SK-N-SH treated with all-trans-retinoic acid at 6 μM for 48 hours (cell line): ENCODE measurements at places on chromosomes 11 and 22.
A peak's percentile ranks its signal among the peaks of the same experiment; 100 is the strongest.

DNA sequence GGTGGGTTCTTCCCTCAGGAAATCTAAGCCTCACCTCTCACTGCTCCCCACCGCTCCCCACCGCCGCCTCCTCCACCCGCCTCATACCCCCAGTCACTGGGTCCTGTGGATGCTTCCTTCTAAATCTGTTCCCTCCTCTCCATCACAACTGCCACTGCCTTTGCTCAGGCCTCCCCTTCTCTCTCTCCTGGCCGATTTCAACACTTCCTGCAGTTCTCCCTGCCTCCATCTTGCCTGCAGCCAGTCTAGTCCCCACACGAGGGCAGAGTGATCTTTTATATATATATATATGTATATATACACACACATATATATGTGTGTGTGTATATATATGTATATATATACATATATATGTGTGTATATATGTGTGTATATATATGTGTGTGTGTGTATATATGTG is 27.8 kb downstream of the CREB3L1 start:
- ATAC-seq: no peak; the same call in 2 of the 3 replicates

DNA sequence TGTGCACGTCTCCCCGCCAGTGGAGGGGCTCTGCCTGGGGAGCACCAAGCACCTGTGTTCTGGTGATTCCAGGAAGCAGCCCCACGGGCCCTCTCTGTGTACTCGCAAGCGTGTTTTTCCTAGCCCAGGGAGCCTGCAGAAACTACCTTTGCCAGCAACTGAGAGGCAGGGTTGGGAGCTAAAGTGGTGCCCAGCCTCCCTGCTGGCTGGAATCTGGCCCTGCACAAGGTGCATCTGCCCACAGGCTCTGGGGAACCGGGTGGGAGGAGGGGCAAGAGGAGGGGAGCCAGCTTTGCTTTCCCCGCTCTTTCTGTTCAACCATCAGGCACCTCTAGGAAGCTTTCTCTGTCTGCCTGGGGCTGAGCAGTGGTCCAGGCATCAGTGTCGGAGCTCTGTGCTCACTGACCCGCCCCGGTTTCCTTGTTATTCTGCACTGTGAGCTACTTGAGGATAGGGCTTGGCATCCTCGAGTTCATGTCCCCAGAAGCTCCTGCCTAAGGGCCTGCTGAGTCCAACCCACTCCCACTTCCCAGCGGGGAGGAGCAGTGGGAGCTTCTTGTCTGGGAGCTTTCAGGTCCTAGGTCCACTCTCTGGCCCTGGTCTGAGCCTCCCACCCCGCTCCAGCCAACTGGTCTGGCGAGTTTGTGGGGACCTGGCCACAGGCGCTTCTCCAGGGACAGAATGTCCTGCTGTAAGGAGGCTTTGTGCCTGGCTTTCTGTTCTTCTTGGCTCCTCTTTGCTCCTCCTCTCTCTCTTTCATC is 14.9 kb downstream of the DAGLA start:
- peak; percentile 58 for ATAC-seq

DNA sequence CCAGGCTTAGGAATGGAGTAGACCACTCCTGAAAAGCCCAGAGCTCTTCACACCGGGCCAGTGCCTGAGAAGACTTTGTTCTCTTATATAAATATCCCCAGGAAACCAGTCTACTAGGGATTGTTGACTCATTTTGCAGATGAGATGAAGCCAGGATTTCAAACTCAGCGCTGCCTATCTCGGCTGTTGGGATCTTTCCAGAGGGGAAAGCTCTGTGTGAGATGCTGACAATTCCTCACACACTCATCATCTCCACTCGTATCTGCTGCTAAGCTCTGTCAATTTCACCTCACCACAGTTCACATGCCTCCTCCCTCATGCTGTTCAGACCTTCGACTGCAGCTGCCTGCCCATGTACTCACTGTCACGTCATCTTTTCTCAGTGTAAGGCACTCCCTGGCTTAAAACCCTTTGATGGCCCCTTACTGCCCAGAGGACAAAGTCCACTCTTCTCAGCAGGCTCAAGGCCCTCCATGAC is 12.5 kb downstream of the USH1C start:
- ATAC-seq: no peak

DNA sequence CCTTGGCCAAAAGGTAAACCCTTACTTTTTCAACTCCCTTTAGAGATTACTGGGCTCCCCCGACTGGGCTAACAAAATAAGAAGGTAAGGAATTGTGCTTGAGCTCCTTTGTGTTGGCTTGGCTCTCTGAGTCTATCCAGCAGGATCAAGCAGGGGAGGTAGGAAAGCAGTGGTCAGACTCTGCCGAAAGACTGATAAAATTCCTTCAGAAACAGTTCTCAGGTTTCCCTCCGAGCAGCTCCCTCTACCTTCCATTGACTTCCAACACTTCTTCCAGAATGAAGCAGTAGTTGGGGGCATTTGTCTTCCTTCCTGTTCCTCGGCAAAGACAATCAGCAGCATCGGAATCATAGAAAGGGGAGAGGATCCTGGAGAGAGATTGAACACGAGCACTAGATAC is 16.1 kb upstream of the CARD18 start:
- no peak for ATAC-seq

DNA sequence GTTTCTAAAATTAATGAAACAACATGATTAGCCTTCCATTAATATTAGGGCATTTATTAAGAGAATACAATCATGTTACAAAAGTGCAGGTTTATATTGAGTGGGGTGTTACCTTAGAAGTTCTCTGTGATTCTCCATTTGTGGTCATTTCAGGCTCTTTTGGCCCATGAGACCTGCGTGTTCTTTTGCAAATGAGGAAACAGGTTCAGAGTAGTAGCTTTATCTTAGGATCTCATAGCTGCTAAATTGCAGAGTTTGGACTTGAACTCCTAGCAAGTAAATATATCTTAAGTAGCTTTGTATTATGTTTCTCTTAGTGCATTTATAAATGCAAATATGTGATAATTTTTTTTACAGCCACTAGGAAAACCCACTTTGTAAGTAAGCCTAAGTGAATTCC is 18.3 kb downstream of the FAR1 start:
- ATAC-seq: no peak

- ATAC-seq: no peak
Measured at GRCh38 chr11:5796541-5796940, 5.5 kb upstream of the OR52N1 start.

- no peak for ATAC-seq
Measured at GRCh38 chr11:46414879-46415278, 23.3 kb upstream of the CHRM4 start.

DNA sequence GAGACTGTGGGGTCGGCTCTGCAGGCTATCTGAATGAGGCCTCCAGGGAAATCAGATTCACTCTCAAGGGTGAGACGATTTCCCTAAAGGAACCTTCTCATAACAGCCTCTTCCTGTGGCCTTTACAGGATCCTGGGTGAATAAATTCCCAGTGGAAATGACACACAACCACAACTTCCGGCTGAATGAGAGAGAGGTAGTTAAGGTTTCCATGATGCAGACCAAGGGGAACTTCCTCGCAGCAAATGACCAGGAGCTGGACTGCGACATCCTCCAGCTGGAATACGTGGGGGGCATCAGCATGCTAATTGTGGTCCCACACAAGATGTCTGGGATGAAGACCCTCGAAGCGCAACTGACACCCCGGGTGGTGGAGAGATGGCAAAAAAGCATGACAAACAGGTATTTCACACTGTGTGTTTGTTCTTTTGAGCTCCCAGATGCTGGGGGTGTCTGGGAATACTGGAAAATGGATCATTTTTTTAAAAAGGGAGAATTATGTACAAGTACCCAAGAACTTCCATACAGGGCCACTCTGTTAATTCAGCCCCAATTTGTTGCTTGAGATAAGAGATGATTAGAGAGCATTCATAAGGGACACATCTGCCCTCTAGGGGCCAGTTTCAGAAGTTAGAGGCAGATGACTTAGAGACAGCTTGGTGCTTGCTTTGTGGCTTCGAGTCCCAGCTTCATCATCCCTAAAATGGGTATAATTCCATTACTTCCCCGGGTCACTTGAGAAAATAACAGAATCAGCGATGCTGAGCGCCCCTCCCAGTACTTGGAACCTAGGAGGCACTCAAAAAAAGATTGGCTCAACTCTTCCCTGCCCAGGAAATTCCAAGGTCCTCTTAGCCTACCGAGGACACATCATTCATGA is 10.2 kb downstream of the SERPIND1 start:
- peak; percentile 90 for ATAC-seq

DNA sequence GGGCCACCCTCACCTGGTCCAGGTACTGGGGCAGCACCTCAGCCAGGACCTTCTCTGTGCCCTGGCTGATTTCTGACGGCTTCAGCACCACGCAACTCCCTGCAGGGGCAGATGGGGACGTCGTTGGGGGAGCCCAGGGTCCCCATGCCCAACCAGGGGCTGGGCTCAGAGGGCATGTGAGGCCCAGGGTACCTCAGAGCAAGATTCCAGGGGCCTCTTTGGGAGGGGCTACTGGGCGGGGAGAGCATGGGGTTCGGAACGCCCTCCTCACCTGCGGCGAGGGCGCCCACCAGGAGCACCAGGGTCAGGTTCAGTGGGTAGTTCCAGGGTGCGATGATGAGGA is 8.1 kb downstream of the ALDH3B2 start:
- no peak for ATAC-seq

GRCh38 chr22:28857288-28857687 is 26.1 kb upstream of the ZNRF3 start:
- no peak for ATAC-seq

DNA sequence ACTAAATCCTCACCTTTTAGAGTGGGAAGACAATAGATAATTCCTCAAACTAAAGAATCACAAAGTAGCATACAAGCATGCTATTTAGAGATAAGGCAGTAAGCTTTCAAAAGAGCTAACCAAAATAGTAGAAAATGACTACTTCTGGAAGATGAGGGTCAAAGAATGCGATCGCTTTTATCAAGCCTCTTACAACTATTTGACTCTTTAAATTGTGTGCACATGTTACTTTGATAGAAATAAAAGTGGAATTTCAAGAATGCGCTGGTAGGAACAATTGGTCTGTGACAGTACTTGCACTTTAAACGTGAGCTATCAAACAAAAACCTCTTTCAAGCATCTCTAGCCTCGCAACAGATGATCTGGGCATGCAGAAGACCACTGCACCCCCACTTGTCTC is 97.3 kb downstream of the COMMD9 start:
- no peak for ATAC-seq

- ATAC-seq: peak; percentile 89
Measured at GRCh38 chr11:111977146-111978027, 40.2 kb downstream of the DIXDC1 start.

GRCh38 chr22:48424201-48424627 is 1403.5 kb downstream of the BRD1 start:
- no peak for ATAC-seq

GRCh38 chr11:2587132-2587930 is 112.5 kb downstream of the KCNQ1OT1 start:
- no peak for ATAC-seq

- peak; percentile 94 for ATAC-seq
Measured at GRCh38 chr22:32378707-32379272, 21.1 kb downstream of the RFPL3 start.

GRCh38 chr11:27349919-27350318 is 13.1 kb downstream of the CCDC34 start:
- ATAC-seq: no peak

- ATAC-seq: no peak
Measured at GRCh38 chr11:62895501-62895900, 14.8 kb downstream of the SLC3A2 start.

DNA sequence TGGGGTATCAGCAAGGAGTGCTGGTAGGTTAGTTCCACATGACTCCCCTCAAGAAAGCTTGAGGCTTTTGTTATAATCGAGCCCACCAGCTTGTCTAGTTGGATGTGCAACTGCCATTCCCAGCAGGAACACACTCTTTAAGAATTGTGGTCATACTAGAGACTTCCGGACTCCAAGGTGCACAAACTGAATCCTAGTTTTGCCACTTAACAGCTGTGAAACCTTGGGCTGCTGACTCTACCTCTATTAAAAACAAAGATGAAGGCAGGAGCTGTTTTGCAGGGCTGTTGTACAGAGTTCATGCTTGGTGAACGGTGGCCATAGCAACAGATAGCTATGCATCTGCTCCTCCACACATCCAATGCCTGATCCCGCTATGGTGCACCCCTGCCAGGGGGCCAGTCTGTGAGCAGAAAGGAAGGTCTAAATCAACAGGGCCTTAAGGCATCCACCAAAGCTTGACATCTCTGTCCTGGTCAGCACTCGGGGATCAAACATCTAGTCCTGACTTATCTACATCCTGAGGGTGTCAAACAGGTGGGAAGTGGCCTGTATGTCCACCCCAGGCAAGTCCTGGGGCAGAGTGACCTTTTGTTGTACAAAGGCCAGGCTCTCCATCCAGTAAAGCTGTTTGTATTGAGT is 36.4 kb downstream of the DKK3 start:
- ATAC-seq: no peak

GRCh38 chr11:103608566-103608965 is 427.9 kb upstream of the DDI1 start:
- no peak for ATAC-seq

GRCh38 chr11:1826552-1827094 is 8.2 kb upstream of the SYT8 start:
- peak; percentile 51 for ATAC-seq

DNA sequence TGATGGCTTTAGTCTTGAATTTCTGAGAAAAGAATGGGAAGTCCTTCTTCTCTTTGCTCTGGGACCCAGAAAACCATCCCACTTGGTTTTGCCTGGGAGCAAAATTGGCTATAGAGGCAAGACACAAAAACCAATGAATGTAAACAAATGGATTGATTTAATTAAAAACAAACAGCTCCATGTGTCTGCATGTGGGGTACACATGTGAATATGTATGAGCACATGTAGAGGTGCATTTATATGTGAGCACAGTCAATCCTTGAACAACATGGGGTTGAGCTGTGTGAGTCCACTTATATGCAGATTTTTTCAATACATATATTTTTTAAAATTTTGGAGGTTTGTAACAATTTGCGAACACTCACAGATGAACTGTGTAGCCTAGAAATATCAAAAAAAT is 87.2 kb downstream of the CCDC81 start:
- no peak for ATAC-seq

DNA sequence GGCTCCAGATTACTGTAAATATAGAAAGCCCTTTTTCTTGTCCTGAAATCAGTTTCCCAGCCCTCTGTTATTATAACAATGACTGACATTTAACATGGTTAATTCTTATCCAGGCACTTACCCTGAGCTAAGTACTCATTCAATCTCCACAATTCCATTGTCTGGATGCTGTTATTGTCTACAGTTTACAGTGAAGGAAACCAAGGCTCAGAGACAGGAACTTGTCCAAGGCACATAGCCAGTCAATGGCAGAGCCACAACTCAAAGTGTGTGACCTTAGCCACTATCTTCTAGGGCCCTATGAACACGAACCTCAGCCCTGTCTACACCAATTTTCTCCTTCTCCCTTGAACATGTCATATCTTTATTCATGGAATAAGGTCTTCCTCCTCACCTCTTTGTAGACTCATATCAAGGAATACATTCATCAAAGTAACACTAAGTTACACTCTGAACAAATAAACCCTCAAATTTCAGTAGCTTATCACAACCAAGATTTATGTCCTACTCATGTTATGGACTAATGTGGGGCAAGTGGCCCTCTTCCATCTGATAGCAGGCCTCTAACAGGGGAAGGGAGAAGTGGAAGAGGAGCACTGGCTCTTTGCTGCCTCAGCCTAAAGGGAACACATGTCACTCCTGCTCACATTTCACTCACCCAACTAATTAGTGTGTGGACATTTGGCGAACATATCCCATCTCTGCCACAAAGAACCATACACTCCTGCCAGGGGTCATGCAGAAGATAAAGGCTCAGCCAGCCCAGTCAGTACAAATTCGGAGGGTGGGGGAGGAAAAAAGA is 39.3 kb upstream of the APLNR start:
- ATAC-seq: no peak
